ENCODE measurements at places on chromosomes 13 and 19.

- DNase-seq = no peak
These were observed 234.9 kb downstream of the LMO7 start for GRCh38 chr13:75871059-75871458.

GRCh38 chr13:111789420-111789819 is 277.5 kb upstream of the SOX1 start:
- no peak for DNase-seq

GRCh38 chr19:11203194-11204075 is 6.1 kb upstream of the KANK2 start:
- no peak for DNase-seq

DNA sequence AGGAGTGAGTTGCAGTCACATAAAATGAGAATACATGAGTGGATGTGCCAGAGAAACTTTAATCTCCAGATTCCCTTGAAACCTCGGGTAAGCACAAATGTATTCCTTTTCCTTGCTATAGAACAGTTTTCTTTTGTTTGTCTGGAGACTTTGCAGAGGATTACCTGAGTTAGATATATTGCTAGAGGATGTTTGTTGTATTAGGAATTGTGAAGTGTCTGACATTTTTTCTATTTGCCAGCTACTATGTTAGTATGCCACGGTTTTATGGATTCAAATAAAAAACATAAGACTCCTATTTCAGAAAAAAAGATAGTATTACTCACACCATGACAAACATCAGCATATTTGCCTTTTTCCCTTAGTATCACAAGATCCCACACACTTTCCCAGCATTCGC is 844.9 kb upstream of the SLITRK5 start:
- DNase-seq = no peak

DNA sequence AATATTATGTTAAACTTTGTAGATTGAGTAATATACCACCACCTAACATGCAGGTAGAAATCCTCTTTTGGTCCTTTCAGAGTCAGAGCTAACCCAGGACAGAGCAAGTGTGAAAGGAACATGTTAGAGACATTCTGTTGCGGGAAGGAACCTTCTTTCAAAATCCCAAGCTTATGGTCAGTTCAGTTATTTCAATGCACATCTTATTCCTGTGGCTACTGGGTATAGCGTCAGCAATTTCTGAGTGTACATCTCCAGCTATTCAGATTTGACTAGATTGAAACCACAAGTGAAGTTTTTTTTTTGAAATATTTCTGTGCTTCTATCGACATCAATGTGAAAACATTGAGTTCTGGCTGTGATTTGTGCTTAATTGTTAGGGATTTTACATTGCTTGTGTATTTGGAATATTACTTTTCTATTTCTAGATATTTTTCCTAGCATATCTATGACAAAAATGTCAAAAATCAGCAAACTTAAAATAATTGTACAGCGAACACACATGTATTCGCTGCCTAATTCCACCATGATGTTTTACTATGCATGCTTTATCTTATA is 165.3 kb downstream of the LMO7 start:
- no peak for DNase-seq

GRCh38 chr19:3478409-3479176 is 1.7 kb downstream of the SMIM24 start:
- DNase-seq = no peak

GRCh38 chr19:5369962-5370367 is 29.4 kb upstream of the PTPRS start:
- DNase-seq = peak; percentile 18

GRCh38 chr19:53908106-53908934 is 758 bp upstream of the CACNG7 start:
- peak; percentile 78 for DNase-seq

- no peak for DNase-seq
These were observed 10.7 kb downstream of the ZNF470 start for GRCh38 chr19:56577719-56578602.

DNA sequence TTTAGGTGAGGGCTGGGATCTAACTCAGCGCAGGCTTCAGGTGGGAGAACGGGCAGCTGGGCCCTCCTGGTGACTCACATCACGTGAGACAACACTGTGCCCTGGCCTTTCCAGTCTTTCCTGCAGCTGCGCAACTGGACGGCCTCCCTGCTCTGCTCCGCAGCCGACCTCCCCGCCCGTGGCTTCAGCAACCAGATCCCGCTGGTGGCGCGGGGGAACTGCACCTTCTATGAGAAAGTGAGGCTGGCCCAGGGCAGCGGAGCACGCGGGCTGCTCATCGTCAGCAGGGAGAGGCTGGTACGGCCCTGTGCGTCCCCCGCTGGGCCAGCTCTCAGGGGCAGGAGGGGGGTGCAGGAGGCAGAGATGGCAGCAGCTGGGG is 8.8 kb downstream of the SPPL2B start:
- no peak for DNase-seq

GRCh38 chr13:32790731-32791130 is 204.5 kb downstream of the PDS5B start:
- no peak for DNase-seq

DNA sequence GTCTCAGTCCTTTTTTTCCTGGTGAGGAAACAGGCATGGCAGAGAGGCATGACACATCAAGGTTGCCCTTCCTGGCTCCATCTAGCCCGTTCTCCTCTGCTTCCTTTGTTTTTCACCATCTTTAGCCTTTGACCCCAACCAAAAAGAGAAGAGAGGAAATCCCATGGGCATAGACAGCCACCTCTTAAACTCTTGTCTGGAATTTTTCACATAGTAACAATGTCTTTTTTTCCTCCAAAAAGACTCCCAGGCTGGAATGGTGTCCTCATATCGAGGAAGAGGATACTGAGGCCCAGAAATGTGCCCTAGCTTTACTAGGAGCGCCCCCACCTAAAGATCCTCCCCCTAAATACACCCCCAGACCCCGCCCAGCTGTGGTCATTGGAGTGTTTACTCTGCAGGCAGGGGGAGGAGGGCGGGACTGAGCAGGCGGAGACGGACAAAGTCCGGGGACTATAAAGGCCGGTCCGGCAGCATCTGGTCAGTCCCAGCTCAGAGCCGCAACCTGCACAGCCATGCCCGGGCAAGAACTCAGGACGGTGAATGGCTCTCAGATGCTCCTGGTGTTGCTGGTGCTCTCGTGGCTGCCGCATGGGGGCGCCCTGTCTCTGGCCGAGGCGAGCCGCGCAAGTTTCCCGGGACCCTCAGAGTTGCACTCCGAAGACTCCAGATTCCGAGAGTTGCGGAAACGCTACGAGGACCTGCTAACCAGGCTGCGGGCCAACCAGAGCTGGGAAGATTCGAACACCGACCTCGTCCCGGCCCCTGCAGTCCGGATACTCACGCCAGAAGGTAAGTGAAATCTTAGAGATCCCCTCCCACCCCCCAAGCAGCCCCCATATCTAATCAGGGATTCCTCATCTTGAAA is at the start of gene GDF15:
Gene GDF15, plus strand, starts transcription at position 484 of the 868 bp plus-strand sequence. Its CDS starts 32 bp downstream, at position 516.
- no peak for DNase-seq

DNA sequence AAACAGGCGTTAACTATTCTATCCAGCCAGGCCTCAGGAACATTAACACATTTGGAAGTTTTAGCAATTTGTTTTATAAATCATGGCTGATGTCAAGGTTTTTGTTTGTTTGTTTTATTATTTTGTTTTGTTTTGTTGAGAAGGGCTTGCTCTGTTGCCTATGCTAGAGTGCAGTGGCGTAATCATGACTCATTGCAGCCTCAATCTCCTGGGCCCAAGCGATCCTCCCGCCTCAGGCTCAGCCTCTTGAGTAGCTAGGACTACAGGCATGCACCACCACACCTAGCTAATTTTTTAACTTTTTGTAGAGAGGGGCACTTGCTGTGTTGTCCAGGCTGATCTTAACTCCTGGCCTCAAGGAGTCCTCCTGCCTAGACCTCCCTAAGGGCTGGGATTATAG is 28.3 kb downstream of the NUP58 start:
- no peak for DNase-seq

Measured in NCI-H1930 (cell line).